ENCODE measurements at places on chromosomes 2 and 18.

DNA sequence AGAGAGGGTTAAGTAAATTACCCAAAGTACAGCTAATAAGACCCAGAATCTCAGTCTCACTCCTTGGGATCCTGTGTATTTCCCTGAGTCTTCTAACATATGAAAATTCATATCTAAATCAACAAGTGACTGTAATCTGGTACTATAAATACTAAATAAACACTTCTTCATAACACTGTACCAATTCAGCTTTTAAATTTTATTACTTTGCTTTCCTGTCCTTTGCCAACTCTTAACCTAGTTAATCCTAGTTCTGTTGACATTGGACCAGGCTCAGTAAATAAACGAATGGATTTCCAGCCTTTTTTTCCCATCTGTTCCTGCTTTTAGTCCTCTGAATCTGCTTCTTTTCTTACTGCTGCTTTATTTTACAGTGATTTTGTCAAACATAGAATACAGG is 13.8 kb downstream of the MRPL35 start:
- DNase-seq, result no peak

- DNase-seq, result no peak
Measured at GRCh38 chr2:135783439-135783838, 41.8 kb downstream of the UBXN4 start.

DNA sequence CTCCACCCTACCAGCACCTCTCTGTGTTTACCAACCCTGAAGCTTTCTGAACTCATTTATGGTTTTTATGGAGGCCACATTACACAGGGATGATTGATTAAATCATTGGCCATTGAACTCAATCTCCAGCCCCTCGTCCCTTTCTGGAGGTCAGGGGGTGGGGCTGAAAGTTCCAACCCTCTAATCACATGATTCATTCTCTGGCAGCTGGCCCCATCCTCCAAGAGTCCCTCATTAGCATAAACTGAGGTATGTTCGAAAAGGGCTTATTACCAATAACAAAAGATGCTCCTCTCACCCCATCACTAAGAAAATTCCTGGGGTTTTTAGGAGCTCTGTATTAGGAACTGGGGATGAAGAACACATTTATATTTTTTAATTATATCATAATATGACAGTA is 92.3 kb downstream of the DIS3L2 start:
- DNase-seq, result no peak

- no peak for DNase-seq
Measured at GRCh38 chr2:257429-257828, 6.4 kb downstream of the SH3YL1 start.

GRCh38 chr2:101743288-101743687 is 45.8 kb downstream of the MAP4K4 start:
- no peak for DNase-seq

DNA sequence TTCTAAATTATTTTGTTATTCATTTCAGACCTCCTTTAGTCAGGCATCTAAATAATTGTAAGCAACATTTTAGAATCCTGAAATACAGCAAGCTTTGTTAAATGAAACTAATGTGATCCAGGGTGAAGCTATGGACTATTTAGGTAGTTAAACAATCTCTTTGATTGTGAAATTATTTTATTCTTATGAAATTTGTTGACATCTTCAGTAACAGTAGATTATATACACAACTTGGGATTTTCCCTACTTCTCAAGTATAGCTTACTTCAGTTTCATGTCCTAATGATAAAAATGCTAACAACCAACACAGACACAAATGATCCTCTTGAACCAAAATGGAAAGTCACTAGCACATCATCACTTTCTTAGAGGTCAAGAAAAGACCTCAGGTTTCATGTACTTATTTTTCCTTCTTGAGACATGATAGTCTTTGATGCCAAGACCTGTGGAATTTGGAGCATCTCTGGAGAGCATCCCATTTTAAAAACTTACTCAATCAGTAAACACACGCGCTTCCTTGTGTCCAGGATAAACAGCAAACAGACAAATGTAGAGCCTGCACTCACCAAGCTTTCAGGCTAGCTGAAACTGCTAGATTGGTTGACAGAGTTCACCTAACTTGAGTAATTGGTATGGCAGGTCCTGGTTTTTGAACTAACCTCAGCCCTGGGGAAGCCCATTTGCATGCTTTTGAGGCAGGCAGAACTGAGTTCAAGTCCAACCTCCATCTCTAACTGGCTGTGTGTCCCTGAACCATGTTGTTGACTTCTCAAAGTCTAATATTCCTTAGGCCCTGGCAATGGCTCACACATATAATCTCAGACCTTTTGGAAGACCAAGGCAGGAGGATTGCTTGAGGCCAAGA is 47.8 kb downstream of the KCTD18 start:
- no peak for DNase-seq

DNA sequence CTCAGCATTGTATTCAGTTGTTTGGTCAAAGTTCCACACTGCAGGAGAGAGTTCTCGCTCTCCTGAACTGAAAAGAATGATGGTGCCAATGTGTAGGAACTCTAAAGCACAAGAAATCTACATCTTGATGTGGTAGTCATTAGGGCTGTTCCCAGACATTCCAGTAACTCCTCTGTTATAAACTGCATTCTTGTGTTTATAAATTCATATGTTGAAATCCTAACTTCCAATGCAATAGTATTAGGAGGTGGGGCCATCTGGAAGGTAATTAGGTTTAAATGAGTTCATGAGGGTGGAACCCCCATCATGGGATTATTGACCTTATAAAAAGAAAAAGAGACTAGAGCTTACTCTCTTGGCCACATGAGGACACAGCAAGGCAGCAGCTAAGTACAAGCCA is 239.6 kb downstream of the CDH20 start:
- no peak for DNase-seq

- DNase-seq, result no peak
Measured at GRCh38 chr18:7946734-7947377, 379.7 kb downstream of the PTPRM start.

GRCh38 chr18:54261894-54262293 is 7.4 kb upstream of the POLI start:
- no peak for DNase-seq

DNA sequence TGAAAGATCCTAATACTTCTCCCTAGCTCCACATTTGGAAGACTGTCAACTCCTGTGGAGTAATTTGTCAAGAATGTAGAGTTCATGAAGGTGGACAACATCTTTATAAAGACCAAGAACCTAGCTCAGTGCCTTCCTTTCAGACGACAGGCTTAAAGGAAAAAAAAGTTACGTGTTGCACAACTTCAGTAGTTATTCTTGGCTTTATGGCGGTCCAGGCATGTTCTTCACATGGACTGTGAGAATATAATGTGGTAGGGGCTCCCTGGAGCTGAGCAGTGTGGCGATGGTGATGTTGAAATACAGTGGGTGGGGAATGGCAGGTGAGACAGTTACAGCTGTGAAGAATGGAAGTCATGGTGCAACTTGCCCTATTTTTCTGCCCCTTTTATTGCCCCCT is 3.9 kb downstream of the TAF1B start:
- DNase-seq, result no peak

DNA sequence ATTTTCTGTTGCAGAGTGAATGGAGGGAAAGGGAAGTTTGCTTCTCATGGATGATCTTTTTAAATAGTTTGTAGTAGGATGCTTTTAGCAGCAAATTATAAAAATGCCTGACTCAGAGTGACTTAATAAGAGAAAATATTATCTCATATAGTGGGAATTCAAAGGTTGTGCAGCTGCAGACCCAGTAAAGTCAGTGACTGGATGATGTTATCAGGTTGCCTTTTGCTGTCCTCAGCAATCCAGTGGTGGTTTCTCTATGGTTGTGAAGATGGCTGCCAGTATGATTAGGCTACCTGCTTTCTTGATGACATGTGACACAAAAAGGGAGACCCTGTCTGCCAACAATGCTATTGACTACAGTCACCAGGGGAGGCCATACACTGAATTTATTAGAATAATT is 184.8 kb downstream of the DIS3L2 start:
- no peak for DNase-seq

- peak; percentile 39 for DNase-seq
Measured at GRCh38 chr2:222690564-222691200, 19.2 kb downstream of the MOGAT1 start.

- DNase-seq, result no peak
Measured at GRCh38 chr18:75252136-75252535, 41.5 kb downstream of the TSHZ1 start.

DNA sequence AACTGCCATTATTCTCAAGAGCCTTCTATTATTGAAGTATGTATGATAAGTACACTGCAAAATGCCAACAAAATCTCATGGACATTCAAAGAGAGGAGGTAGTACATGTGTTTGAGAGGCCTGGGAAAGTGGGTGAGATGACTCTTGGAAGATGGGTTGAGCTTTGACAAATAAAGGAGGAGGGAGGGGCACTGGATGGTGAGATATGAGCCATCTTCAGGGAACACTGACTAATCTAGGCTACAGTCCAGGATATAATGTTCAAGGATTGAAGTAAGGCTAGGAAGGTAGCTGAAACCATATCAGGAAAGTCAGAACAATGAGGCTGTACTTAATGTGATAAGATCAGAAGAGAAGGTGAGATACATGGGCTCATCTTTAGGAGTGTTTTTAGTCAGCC is 559.7 kb downstream of the ZEB2 start:
- DNase-seq, result no peak

DNA sequence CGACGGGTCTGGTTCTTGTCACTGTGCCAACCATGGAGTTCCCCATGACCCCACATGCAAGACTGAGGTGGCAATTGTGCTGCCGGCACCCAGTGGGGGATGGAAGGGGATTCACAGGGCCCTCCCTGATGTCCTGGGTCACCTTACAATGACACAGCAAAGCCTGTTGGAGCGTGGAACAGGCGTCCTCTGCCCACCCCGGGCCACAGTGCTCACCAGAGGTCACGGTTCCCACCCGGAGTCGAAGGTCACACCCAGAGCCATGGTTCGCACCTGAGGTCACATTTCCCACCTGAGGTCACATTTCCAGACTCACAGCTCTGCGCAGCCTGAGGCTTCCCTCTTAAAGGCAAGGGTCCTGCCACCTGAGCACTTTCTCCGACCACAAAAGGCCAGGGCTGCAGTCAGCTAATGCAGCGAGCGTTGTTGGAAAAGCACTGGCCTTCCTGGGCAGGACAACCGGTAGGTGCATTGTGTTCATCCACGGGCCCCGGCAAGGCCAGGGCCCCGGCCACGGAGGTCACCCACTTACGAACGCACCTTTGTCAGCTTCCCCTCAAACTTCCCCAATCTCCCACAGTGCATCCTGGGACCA is 24.0 kb downstream of the KIF1A start:
- DNase-seq, result no peak

- no peak for DNase-seq
Measured at GRCh38 chr2:48756289-48756688, 765 bp upstream of the LHCGR start.

DNA sequence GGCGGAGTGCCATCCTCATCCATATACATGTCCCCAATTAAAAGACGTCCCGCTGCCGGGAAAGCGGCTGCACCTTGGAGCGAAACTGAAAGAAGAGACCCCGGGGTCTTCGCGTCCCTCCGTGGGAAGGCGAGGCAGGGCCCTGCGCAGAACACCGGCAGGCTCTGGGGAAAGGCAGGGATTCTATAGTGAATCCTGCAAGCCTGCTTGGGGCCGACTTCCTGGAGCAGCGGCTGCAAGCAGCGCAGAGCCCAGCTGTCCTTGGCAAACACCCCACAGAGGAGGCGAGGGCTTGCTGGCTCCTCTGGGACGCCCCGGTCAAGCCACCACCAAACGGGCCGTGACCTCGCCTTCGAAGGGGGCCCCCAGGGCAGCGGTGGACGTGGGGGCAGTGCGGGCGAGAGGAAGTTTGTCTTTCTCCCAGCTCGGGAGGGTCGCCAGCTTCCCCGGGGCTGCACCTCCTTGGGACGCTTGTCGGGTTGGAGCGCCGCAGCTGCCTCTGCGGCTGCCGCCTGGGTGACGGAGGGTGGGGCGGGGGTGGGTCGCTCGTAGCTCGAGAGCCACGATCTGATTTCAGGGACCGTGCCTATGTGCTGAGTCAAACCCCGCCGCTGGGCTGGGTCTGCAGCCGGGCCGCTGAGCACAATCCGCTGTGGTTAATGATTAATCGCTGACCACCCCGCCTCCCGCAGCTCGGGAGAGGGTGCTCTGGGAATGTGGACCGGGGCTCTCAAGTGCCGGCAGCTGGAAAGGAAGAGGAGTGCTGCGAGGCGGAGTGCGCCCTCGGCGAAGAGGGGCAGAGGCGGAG is 486 bp upstream of the GPR39 start:
- peak; percentile 90 for DNase-seq

DNA sequence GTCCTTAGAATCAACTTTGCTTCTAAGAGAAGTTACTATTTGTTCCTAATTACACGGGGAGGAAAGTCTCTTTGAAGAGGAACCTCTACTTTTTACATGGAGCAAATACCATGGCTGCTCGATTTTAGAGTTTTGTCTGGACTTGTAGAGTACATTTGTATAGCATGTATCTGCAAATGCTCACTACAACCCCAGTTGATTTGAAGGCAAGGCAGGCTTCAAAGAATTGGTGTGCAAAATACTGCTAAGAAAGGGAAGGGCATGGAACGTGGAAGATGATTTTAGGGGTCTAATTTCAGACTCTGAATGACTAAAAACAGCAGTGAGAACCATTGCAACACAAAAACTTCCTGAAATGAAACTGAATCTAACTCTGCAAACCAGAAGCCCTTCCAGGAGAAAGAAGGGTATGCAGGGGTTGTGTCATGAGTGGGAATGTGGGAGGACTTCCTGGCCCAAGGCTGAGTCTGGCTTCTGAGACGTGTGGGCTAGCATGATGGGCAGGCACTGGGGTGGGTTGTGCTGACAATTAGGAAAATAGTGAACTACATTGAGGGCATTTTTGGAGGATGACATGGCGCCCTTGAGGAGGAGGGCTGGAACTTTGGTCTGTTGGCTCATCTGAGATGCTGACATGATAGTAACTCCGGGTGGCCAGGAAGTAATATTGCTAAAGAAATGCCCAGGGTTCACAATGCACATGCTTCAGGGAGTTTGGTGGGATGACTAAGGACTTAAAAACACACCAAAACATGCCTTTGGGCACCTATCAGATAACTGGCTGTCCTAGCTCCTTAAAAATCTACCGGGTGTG is 18.9 kb upstream of the IL1R2 start:
- DNase-seq, result no peak

DNA sequence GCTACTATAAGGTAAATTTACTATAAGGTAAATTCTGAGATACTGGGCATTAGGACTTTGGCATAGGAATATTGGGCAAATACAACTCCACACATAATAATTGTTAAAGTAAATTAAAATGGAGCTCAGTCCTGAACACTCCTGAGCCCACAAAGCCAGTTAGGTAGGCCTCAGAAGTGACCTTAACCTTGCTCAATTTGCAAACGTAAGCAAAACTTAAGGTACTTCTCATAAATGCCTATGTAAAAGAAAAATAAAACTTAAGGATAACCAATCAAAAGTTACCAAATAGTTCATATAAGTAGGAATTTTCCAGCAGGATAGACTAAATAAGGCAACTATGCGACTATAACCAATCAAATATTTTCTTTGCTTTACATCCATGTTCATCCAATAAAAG is 197.7 kb downstream of the MC4R start:
- DNase-seq, result no peak

- no peak for DNase-seq
Measured at GRCh38 chr2:189802396-189802912, 18.2 kb downstream of the PMS1 start.

DNA sequence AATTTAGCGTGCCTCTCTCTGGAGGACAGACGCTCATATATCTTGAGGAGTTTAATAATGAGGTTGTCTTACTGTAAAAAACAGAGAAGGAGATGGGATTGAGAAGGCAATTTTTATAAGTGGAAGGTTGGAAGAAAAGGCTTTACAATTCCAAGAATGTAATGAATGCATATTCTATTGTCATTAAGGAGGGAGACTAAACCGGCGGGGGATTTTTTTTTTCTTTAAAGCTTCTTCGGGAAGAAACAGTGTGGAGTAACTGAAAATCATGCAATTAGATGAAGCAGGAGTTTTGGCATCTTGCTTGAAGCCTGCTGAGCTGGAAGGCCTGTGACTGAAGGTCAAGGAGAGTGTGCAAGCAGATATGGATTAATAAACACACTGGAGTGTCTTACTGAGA is 124.4 kb downstream of the HRH4 start:
- DNase-seq, result no peak
